ENCODE measurements at places on chromosomes 1 and 21.

- DNase-seq = no peak
Measured at GRCh38 chr1:44040846-44041245, 9.6 kb upstream of the SLC6A9 start.

DNA sequence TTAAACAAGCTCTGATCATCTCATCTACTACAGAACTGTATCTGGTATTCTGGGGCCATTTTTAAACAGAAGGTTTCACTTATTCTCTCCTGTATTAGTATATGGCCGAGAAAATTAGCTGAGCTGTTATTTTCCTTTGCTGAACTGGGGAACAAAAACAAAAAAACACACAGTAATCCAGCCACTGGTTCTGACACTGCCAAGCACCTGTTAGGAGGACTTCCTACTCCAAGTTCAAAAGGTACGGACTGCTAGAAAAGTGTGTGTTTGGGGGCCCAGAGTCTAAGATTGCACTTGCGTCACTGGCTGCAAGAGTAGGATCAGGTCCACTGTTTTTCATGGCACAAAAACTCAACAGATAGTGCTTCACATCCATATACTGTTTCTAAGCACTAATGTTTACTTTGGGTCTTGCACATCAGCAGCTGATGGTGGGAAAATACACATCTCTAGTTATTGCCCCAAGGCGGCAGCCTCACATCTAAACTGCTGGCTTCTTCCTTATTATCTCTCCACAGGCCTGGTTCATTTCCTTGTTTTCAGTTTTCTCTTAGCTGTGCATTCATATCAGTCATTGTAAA is 226.1 kb downstream of the FGGY start:
- no peak for DNase-seq

DNA sequence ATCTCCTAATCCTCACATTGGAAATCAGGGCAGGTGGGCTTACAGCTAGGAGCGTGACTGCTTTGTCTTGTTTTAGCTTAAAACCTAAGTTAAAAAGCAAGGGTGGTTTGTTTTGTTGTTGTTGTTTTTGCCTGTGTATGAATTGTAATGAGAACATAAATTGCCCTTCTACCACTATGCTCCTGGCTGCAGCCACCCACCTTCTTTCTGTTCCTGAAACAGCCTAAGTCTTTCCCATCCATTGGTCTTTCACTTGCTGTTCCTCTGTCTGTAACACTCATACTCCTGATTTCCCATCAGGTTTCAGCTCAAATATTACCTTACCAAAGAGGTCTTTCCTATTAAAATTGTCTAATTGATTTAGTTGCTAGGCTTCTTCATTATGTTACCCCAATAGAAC is 604 bp upstream of the TMEM79 start:
- no peak for DNase-seq

DNA sequence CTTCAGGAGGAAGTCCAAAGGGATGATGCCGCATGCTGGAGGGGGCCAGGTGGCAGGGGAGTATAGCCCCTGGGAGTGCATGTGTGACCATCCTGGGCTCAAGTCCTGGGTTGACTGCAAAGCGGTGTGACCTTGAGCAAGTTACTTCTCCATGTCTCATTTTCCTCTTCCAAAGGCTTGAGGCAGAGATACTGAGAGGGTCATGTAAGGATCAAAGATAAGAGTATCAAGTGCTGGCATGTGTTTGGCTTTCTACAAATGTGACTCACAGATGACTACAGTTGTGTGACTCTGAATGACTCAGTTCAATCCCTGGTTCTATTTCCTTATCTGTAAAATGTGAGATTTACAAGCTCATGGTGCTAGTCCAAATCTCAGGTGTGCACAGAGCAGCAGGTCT is 26.1 kb downstream of the PROK1 start:
- DNase-seq = no peak

GRCh38 chr1:81717230-81717629 is 83.5 kb upstream of the ADGRL2 start:
- DNase-seq = peak; percentile 51

DNA sequence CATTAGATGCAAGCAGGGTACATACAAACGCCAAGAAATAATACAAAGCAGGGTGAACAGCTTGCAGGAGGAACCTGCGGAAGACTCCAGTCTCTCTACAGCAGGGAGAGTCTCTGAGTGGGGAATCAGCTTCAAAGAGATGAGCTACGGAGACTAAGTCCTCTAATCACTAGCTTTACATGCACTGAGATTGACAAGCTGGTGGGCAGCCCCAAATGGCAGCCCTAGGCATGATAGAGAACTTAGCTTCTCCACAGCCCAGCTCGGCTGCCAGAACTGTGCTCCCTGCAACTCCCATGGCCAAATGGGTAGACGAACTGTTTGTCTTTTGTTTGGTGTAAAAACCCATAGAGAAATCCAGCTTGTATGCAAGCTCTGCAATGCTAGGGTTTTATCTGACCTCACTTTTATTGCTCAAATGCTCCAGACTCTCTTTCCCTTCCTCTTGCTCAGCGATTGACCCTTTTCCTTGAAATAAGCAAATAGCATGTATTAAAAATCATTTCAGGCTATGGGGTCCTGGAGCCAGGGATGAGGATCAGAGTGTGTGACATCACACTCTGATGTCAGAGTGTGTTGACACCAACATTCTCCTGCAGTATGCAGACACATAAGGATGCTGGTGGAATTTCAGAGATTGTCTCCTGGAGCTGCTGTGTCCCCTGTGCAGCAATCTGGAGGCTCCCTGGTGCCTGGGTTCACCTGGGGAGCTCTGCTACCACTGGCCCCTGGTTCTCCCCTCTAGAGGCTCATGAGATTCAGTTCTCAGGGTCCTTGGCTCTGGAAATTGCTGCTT is 238.5 kb downstream of the TTLL7 start:
- no peak for DNase-seq

DNA sequence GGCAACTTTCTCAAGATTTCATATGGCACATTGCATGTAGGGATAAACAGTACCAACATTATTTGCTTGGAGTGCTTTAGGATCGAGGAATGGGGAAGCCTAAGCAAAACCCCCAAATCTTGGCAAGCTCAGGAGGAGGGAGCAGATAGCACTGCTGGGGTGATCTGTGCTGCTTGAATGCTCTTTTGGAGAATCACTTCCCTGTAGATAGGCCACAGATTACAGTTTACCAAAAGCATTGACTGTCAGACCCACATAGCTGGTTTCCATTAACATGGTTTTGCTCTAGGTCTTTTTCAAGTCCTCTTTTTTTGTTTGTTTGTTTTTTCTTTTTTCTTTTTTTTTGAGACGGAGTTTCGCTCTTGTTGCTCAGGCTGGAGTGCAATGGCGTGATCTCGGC is 36.8 kb downstream of the OR13G1 start:
- no peak for DNase-seq

GRCh38 chr1:109768335-109768650 is 4.6 kb upstream of the EPS8L3 start:
- no peak for DNase-seq

Measured in skeletal muscle cell (primary cell).